Endodermal cell (in vitro differentiated cells): ENCODE measurements at places on chromosomes 2 and 18.
A peak's percentile ranks its signal among the peaks of the same experiment; 100 is the strongest.

DNA sequence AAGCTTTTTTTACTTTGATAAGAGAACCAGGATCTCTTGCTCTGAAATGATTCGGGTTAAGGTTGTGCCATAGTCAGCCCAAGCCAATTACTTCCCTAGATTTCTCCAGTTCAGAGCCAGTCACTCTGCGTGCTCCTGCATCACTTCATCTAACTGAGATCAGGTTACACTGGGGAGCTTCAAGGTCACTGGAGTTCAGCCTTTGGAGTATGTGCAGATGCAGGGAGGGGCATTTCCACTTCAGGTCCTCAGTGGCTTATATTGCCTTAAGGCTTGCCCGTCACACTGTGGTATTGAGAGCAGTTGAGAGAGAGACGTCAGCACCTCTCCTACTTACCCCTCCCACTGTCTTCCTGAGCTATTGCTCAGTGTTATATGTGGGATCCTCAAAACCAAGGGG is 317.8 kb downstream of the EPHA4 start:
- DNase-seq = no peak

- no peak for DNase-seq
Measured at GRCh38 chr2:240247241-240247867, 106.9 kb upstream of the OTOS start.

DNA sequence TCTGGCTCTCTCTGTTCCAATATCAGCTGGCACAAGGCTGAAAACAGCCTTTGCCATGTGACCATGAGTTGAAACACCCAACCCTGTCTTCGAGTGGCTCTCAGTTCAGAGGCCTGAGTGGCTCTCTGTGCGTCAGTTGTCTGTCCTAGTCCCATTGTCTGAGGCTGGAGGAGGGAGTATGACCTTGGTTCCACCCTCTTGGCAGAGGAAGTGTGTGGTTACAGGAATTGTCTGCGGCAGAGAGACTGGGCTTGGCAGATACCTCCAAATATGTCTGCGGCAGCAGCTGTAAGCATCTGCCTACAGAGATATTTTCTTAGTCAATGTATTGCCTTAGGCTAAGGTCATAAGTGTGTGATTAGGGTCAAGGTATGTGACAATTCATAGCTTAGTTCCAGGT is 32.6 kb downstream of the CNGA3 start:
- no peak for DNase-seq

- DNase-seq = no peak
Measured at GRCh38 chr2:182717416-182717815, 1.4 kb downstream of the DNAJC10 start.

DNA sequence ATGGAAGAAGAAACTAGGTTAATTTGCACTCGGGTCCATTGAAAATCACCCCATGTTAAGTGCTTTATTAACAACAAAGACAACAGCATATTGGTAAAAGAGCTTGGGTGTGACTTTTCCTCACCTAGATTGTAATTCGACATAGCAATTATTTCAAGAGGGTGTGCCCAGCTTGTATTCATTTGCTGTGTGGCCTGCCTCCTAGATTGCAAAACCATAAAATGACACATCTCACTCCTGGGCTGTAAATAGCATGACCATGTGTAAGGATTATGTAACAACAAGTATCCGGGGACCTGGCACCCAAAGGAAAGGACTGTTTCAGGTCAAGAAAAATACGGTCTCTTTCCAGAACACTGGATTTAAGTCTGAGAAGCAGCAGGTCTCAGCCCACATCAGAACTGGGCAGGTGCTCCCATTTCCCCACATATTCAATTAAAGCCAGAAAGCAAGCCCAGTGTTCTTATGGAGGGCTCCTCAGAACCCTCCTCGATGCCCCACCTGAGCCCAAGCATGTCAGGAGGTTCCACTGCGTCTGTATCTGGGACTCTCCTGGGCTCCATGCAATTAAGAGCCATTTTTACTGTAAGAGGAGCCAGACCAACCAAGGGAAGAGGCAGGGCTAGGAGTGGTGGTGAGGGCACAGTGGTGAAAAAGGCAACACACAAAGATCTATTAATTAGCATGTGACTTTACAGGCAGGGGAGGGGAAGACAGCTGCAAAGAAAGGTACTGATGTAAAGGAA is 39.2 kb downstream of the MREG start:
- no peak for DNase-seq

- no peak for DNase-seq
Measured at GRCh38 chr2:186068139-186068801, 329.7 kb downstream of the FSIP2 start.

- DNase-seq = peak; percentile 93
Measured at GRCh38 chr2:239882331-239882732, 142.8 kb downstream of the NDUFA10 start.

GRCh38 chr2:99487906-99488305 is 1.9 kb downstream of the REV1 start:
- no peak for DNase-seq
